Vagina (tissue), 2 donors: ENCODE measurements at places on chromosomes 12 and 14.

DNA sequence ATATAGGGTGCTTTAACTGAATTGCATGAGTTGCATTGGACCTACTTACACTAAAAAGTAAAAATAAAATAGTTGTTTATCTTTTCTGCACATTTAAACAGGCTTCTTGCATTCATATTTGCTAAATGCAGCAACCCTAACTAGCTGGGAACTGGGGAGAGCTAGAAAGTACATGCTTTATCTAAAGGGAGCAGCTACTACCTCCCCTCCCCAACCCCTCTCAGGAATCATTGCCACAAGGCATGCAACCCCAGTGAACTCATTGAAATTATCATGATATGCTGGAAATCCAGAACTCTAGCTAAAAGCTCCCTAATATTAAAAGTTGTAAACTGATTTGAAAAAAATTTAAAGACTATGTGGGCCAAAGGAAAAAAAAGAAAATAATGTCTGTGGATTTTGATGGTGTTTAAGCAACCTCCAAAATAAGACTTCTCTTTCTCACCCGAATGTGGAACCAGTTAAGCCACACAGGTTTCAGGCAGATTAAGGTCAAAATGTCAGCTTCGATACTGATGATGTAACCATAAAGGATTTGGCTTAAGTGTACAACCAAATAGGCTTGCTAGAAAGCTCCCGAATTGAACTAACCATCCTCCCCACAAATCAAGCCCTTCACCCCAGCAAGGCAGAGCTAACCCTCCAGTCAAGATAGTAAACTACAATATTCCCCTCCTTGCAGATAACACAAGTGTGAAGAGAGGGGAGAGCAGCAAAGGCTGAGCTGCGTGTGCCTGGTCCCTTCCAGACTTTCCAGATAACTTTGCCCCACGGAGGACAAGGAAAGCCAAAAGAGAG lies 13.8 kb upstream of the POC1B start:
- no peak for DNase-seq

DNA sequence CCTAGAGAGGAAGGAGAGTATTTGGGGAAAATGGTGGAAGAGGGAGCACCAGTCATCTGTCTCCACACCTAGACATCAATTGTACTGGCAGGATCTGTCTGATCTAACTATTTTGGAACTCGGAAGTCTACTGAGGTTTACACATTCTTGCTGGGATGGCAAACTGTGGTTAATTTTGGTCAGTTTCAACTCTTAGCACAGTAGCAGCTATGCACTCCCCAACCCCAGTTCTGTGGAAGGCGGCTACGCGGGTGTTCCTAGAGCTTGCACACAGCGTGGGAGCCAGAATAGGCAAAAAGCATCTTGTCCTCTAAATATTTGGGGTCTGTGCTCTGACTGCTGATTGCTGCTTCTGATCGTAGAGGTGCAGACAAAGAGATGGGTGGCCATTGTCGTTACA lies 33.8 kb downstream of the TECPR2 start:
- no peak for DNase-seq

GRCh38 chr12:22539055-22539454 lies 5.3 kb downstream of the C2CD5 start:
- DNase-seq: no peak

DNA sequence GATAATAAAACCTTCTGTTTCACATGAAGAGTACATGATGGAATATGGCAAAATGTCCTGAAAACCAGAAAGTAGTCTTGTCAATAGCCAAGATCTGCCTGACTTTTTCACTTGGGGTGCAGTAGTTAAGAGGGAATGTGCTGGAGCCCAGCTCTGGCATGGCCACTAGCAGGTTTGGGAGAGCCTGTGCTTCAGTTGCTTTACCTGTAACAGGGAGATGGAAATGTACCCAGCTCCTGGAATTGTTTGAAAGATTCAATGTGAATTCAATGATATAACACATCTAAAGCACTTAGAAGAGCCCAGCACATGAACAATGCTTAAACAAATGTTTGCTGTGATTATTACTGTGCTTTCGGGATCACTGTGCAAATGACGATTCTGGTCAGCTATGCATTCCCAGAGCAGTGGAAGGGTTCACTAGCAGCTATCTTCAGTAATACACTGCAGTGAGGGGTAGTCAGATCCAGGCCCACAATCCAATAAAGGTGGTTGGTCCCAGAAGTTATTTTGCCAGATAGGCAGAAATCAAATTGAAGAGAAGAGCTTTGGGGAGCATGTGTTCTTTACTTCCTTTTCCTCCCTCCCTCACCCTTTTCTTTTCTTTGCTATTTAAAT lies 224.9 kb downstream of the APAF1 start:
- no peak for DNase-seq
